ENCODE measurements at places on chromosomes 1 and 21. TPM values are rescaled to one million over a fixed set of nuclear protein-coding genes. Genes with fewer than 3 reads are reported as not detected.

The WNT9A gene
- total RNA-seq, result 11.4 TPM

The CFHR4 gene
- total RNA-seq, result not detected

The SZT2 gene
- 86.6 TPM for total RNA-seq

GRCh38 chr1:27299385-27300271 is 22.3 kb upstream of the TMEM222 start:
- DNase-seq, result peak; percentile 74

DNA sequence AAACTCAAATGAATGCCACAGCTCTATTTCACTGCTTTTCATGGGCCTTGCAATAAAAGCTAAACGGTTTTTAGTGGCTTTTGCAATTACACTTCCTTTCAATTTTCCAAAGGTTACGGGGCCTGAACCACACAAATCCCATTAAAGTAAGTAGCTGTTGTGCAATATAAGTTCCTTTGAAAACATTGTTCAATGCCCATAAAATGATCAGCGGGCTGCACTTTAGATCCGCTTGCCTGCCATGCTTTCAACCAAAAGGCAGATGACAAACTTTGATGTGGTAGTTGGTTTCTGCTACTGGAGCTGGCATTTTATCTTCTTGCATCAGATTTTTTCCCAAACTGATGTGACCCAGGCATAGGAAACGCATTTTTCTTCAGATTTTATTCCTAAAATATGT is 50.2 kb downstream of the PRRX1 start:
- DNase-seq, result no peak

GRCh38 chr1:221511797-221512196 is 230.1 kb downstream of the DUSP10 start:
- DNase-seq, result no peak

DNA sequence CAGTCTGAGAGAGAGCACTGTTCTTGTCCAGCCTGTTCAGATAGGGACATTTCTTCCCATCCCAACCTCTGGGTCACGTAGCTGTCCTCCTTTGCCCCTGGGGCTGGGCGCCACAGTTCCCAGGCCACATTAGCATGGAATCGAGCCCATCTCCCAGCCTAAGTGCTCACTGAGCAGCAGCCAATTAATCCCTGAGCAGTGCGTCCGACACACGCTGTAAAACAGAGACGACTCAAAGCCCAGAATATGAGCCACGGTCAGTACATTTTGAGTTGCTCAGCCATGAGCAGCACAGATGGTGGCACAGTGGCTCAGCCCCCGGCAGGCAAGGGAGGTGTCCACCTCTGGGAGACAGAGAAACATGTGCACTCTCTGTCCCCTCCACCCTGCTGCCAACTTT is 267.4 kb downstream of the NPHP4 start:
- DNase-seq, result peak; percentile 42

- DNase-seq, result no peak
These were observed 6.2 kb downstream of the SLC2A1 start for GRCh38 chr1:42952303-42953001.

DNA sequence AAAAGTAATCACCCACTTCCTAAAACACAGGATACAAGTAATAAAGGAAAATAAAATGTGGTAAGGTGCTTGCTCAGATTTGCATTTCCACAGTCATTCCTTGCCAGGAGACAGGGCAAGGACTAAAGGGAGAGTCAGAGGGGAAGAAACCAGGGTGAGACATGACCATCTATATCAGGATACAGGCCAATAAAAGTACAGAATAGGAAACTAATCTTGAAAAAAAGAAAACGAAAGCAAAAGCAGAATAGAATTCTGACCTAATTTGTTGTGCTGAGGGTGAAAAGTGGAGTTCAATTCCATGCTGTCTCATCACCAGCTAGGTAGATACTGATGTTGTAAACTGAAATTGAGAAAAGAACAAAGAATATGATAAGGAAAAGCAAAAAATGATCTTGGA is 27.3 kb downstream of the JMJD4 start:
- DNase-seq, result no peak

DNA sequence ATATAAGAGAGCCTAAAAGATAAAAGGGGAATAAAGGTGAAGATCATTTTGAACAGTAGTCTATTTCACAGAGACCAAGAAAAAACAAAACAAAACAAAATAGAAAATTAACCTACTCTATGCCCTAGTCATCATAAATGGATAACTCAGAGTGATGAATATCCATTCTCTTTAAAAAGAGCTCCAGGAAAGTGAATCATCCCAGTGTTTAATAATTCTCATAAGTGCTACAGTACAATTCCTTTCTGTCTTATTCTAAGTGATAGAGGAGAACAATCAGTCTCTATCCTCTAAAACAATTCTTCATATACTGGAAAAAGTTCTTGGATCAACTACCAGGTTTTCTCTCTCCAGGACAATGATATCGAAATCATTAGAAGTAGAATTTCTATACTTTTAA is 45.8 kb downstream of the GDAP2 start:
- DNase-seq, result no peak

- no peak for DNase-seq
These were observed 20.9 kb downstream of the DPH5 start for GRCh38 chr1:101004670-101005069.

DNA sequence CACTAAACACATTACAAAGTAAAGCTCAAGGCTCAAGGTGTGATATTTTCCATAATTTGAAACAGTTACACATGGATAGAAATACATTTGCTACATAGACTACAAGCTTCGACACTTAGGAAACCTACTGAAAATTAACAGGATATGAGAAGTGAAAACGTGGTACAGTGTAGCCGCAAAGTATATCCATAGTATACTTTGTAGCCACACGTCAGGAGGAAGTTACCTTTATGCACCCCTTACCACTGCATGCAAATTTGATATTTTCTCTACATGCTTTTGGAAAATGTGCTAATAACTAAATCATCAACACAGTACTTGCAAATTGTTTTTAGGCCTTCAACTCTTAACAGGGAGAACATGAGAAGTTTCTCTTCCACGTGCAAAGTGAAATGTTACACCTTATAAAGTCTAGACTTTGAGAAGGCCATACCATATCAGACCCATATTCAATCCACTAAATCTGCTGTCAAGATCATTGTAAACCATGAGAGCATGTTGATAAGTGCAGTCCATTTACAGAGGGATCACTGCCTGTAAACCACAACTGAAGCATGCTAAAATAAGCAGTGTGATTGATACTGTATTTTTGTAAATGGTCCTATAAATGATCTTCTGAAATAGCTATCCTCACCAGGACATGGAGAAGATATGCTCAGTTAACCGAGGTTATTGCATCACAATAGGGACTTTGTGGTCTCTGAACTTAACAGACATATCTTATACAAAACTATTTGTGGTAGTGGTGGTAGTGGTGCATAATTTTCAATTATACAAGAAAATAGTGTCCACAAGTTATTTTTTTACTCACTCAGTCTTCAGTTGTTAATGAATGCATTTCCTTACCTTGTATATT is 64.7 kb downstream of the VAV3 start:
- DNase-seq, result no peak

DNA sequence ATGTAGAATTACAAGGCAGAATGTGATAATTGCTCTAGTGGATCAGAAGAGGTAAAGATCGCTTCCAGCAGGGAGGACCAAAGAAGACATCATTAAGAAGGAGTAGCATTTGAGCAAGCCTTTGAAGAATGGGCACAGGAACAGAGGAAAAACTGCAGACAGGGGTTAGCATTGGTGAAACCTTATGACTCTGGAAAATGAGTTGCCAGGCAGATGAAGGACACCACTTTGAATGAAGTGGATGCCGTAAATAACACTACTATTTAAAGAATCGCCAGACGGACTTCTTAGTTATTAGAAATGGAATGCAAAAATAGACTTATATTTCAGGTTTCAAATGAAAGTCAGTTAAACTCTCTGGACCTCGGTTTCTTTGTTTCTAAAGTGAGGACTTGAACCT is 727.7 kb downstream of the USP25 start:
- no peak for DNase-seq

DNA sequence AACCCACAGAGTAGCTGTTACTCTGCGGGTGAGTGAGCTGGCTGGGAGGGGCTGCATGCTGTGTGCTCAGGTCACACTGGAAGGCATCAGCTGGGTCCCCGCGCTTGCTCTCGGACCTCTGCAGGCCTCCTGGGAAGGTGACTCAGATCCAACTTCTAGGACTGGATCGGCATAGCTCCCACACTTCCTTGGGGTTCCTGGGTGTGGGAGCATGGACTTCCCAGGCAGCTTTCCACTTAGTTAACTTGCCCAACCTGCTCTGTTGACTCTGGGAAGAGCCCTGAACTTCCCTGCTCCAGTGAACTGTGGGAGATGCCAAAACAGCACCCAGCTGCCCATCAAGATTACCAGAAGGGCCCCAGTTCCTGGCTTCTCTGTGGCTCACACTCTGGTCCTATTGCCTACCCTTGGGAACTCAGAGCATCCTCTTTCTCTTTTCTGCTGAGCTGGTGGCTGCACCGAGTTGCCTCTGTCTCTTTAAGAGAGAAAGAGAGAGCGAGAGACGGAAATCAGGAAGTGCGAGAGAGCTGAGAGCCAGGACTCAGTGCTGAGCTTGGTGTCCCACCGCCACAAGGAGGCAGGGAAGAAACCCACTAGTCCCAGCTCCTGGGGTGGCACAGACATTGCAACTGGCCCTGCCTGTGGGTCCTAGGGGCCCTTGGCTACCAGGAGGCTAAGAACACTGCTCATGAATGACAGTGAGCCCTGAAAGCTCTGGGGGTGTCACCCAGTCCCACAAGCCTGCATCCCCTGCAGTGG is at the start of gene IKBKE:
Gene IKBKE, plus strand, starts transcription at position 544 of the 759 bp plus-strand sequence. CDS start 2,752 bp downstream, outside the sequence.
- DNase-seq, result peak; percentile 71

DNA sequence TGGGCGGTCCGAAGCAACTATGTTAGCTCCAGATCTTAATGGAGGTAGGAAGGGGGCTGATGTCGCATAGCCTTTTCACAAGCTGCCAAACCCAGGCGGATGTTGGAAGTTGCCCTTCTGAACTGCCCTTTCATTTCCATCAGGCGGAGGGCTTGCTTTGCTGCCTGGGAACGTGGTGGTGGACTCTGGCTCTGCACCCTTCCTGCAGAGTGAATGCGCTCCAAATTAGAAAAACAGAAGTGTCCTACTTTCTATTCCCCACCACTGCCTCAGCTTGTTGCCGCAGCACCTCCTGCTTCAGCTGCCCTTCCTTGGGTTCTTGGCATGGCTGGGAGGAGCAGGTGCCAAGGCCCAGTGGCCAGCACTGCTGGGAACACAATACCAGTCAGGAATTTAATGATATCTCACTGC is 60.6 kb downstream of the AK4 start:
- DNase-seq, result no peak

DNA sequence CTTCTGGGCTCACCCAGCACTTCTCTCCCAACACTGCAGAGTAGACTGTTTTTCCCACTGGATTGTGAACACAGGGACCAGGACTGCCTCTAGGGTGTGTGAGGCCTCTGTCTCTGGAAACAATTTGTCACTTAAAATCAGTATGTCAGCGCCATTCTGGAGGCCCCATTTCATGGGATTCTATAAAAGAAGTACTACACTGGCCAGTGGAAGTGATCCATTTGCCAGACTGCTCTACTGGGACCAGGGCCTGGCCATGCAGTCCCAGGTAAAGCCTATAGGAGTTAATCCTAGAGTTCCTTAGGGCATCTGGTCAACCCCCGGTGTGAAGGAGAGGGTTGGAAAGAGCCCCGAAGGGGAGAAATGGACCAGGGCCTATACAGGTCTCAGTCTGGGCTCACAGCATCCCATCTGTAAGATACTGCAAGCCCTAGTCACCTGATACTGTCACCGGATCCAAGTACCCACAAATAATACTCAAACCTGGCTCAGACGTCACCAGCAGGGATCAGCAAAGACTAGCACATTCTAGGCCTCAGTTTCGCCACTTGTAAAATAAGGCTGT is 245.0 kb downstream of the FOXD2 start:
- no peak for DNase-seq

GRCh38 chr1:233490488-233490887 is 123.4 kb upstream of the KCNK1 start:
- DNase-seq, result no peak

- no peak for DNase-seq
These were observed 250.3 kb downstream of the PTPRC start for GRCh38 chr1:198889101-198889500.

DNA sequence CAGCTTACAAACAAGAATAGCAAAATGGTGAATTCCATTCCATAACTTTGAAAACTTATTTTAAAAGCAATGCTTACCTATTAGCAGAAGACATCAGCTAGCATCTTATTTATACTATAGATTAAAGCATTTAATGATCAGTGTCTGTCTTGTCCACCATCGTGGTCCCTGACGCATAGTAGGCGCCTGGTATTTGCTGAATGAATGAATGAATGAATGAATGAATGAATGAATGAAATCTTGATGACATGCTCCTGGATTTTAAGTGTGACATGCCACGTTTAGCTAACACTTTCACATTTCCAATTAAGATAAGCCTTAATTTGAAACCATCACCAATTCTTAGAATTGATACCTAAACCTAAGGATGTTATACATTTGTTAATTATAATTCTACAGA is 39.9 kb downstream of the COP1 start:
- DNase-seq, result no peak

DNA sequence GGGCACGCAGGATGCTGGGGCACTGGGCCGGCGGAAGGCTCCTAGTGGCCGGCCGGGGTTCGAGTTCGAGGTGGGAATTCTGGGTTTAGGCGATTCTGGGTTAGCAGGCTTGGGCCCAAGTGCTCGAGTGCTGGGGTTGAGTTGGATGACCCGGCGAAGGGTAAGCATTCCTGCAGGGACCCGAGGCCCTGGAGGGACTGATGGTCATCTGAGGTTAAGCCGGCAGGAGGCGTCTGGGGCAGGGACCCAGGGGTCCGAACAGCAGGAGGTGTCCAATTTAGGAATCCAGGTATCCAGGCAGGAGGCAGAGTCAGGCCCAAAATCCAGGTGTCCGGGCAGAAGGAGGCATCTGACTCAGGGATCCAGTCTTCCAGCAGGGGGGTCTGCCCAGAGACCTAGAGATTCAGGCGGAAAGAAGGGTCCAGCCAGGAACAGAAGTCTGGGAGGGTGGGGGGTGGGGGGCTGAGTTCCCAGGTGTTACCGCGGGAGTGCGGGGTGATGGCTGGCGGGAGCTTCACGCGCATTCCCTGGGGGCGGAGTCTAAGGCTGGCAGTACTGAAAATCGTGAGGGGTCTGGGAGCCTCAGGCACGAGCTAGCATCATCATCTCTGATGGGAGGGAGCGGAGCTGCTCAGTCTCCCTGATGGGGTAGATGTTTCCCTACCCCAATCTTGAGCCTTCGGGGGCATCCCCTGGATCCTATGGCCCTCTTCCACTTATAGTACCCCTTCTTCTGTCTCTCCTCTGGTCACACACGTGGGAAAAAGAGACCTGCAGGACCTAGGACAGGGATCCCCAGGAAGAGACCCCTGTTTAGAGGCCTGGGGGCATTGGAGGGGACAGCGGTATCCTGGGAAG is 585 bp downstream of the GPR3 start:
- DNase-seq, result no peak
